ENCODE measurements at places on chromosomes 12 and 14.

- DNase-seq: no peak
Measured at GRCh38 chr12:117069101-117069797, 30.0 kb downstream of the TESC start.

- no peak for DNase-seq
Measured at GRCh38 chr14:99267837-99268781, 3.9 kb downstream of the BCL11B start.

GRCh38 chr14:22803687-22803974, 11.6 kb downstream of the SLC7A7 start:
- no peak for DNase-seq

DNA sequence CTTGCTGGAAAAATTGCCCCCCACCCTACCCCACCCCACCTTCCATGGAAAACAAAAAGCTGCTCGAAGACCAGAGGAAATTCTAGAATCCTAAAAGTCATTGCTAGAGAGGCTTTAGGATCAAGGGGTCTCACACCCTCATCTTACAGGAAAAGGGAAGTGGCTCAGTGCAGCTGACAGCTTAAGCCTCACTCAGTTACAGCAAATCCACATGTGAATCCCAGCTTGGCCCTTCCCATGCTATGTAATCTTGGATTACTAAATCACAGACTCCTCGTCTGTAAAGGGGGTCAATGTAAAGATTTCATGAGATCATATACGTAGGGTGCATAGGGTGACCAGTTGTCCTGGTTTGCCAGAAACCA, 25.9 kb downstream of the CMKLR1 start:
- DNase-seq: no peak

GRCh38 chr12:2083561-2083960, 30.8 kb downstream of the CACNA1C start:
- DNase-seq: no peak

- no peak for DNase-seq
Measured at GRCh38 chr14:38930022-38930421, 173.0 kb downstream of the SEC23A start.

GRCh38 chr14:25041898-25042297, 8.0 kb downstream of the STXBP6 start:
- no peak for DNase-seq

DNA sequence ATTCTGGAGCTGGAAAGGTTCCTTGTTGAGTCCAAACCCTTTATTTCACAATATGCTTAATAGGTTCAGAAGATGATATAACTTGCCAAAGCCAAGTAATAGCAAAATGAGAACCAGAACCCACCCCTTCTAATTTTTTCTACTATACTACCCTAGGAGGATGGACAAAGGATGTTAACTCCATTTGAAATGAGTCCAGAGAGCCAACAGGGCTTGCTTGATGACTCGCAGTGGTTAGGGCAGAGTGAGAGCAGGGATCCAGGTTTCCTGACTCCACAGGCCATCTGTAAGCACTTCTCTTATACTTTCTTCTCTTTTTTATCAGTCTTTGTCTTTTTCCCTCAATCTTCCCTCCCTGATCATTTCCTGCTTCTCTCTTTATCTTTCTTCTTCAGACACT, 668.1 kb downstream of the MED13L start:
- DNase-seq: no peak

DNA sequence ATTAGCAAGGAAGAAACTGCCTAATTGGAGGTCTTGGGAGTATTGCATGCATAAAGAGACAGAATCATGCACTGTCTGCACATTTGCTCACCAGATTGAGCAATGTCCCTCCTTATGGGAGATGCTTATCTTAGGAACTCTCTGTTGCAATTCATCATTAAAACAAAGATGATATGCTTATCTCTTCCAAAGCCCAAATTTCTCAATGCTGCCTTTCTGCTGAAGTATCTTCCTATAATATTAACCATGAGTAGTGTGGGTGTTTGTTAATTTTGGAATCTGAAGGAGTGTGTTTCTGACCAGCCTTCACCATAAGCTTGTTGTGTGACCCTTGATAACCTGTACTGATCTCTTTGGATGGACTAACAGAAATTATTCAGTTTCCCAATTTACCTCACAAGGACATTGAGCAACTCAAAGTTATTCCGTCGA, 1257.6 kb upstream of the FLRT2 start:
- no peak for DNase-seq

DNA sequence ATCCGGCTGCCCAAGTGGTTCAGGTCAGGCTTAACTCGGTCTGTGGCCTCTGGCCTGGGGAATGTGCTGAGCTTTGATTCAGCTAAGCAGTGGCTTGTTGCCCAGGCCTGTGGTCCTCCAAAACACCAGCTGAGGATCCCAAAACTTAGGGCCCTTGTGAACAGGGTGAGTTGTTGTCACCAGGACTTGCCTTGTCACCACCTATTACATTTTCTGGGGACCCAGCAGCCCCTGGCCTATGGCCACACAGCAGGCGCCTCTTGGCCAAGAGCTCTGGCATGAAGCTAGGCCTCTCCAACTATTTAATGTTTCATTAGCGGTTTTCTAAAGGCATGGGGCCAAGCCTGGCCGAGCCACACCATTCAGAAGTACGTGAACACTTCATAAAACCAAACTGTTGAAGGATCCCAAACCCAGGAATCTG, 343.7 kb downstream of the CACNA1C start:
- no peak for DNase-seq

- DNase-seq: no peak
Measured at GRCh38 chr12:124422142-124422569, 127.3 kb downstream of the RFLNA start.

DNA sequence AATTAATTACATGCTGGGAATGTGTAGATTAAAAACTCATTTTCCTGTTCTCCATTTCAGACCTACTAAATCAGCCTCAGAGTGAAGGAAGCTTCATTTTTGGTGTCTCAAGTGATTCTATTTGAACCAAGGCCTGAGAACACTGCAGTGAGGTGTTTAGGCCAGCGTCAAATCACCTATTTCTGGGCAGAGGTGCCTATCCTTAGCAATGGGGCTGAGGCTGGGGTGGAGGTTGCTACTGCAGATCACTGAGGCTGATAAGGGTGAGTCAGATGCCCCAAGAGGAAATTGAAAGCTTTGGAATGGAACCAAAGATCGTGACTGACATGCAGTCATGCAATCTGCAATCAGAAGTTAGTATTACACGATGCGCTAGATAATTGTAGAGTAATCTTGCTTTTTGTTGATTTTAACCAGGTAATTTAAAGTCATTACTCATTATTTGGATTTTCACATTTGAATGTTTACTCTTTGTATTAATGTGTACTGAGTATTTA, 4.4 kb downstream of the TXNRD1 start:
- DNase-seq: no peak

- DNase-seq: no peak
Measured at GRCh38 chr12:98635657-98636323, 8.8 kb downstream of the IKBIP start.

DNA sequence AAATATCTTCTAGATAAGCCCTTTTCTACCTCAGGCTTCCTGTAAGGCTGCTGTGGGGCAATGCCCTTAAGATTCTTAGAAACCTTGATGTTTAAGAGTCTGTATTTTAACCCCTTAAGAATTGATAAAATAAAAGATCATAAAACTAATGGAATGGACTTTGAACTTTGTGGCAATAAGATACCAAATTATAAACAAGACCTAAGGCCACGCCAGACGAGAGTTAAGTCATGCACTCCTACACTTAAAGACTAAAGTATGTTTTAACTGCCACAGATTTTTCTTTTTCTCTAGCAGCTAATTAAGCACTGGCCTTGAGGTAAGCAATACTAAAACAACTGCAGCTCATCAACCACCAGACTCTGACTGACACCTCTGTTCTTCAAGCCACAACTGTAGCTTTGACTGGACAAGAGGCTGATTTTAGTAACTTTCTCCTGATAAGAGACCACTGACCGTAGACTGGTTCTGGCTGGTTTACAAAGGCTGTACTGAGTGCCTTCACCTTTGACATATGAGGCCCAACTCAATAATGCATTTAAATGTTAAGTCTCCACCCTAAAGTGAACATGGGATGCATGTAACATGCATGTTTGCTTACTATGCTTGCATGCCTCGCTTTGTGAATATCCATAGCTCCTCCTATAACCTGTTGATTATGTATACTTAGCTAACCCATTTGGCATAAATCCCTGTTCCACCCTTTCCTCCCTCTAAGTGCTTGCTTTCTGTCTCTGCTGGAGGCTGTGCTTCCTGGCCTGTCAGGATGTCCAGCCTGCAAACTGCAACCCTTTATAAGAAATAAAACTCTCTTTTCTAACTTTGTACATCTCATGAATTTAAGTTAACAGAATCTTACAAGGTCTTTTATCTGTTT, 71.9 kb downstream of the KLHL28 start:
- no peak for DNase-seq

DNA sequence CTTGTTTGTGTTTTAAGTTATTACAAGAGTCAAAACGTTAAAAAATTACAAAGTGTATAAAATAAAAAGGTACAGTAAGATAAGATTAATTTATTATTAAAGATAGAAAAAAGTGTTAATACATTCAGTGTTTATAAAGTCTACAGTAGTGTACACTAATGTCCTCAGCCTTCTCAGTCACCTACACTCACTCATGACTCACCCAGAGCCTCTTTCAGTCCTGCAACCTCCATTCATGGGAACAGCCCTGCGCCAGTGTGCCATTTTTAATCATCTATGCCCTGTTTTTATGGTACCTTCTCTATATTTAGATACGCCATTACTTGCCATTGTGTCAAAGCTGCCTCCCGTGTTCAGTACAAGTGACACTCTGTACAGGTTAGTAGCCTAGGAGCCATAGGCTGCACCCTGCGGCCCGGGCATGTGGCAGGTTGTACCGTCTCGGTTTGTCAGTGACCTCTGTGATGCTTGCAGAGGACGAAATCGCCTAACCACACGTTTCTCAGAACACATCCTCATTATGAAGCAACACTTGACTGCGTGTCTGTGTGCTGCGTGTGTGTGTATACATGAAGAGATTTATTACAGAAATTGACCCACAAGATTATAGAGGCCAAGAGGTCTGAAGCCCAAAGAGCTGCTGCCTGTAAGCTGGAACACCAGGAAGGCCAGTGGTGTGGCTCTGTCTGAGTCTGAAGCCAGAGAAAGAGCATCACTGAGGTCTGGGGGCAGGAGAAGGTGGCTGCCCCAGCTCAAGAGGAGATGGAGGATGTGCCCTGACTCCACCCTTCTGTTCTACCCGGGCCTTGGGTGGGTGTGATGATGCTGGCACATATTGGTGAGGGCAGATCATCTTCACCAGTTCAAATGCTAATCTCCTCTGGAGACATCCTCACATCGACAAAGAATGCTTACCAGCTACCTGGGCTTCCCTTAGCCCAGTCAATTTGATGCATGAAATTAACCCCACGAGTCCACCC, 116.6 kb upstream of the C14orf180 start:
- no peak for DNase-seq

- no peak for DNase-seq
Measured at GRCh38 chr12:168763-169525, 45.0 kb downstream of the SLC6A12 start.

- DNase-seq: peak; percentile 89
Measured at GRCh38 chr12:124369055-124369826, 74.3 kb downstream of the RFLNA start.

DNA sequence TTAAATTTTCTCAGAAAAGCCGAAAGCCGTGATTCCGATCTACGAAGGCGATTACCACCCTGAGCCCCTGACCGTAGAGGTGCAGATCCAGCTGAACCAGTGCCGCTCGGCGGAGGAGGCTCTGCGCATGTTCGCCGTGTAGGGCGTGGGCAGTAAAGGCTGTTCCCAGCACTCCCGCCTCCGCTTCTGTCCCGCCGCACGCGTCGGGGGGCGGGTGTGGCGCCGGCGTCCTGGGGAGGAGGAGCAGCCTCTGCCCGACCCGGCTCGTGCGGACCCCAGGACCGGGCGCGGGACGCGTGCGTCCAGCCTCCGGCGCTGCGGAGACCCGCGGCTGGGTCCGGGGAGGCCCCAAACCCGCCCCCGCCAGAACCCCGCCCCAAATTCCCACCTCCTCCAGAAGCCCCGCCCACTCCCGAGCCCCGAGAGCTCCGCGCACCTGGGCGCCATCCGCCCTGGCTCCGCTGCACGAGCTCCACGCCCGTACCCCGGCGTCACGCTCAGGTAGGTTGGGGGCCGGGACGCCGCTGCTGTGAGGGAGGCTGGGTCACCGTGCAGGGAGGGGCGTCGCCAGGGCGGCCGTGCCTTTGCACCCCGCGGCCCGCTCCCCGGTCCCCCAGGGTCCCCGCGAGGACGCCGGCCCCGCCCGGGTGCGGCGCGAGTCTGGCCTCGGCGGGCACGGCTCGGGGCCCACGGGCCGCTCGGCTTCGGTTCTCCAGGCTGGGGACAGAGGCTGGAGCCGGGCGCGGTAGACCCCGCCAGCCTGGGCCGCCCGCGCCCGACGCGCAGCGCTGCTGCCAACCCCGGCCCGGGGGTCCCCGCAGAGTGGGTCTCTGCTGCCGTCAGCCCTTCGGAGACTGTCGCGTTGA, at the start of gene B3GNT4:
Gene B3GNT4, plus strand, starts transcription at position 409 of the 866 bp plus-strand sequence. CDS start 910 bp downstream, outside the sequence.
- no peak for DNase-seq

- no peak for DNase-seq
Measured at GRCh38 chr12:49346659-49347310, at the start of gene DNAJC22. DNAJC22 (plus strand) TSS chr12:49346888; CDS start chr12:49348873, 1,985 bp downstream.

DNA sequence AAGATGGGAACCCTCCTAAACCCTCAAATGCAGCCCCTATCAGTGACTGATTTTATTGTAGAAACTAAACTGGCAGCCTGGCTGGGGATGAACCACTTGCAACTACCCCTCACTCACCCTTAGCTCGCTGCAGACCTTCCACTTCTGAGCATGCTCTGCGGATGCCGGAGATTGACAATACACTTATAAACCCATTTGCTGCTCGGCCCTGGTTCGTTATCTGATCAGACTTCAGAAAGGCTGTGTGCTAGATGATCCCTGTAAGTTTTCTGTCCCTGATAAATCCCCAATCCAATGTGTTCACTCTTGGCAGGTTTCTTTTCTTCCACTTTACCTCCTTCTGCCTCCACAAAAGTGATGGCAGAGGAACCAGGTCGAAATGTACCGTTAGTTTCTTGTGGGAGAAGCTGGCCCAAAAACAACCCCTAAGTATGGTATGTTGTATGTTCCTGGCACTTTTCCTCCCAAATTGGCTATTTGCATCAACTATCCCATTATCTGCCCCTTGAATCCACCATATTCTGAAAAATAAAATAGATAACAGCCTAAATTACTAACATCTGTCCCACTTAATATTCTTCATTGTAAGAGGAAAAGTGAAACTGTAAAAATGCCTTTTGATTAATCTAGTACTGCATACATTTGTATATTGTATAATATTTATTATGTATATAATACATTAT, 18.8 kb downstream of the RPH3A start:
- DNase-seq: no peak

DNA sequence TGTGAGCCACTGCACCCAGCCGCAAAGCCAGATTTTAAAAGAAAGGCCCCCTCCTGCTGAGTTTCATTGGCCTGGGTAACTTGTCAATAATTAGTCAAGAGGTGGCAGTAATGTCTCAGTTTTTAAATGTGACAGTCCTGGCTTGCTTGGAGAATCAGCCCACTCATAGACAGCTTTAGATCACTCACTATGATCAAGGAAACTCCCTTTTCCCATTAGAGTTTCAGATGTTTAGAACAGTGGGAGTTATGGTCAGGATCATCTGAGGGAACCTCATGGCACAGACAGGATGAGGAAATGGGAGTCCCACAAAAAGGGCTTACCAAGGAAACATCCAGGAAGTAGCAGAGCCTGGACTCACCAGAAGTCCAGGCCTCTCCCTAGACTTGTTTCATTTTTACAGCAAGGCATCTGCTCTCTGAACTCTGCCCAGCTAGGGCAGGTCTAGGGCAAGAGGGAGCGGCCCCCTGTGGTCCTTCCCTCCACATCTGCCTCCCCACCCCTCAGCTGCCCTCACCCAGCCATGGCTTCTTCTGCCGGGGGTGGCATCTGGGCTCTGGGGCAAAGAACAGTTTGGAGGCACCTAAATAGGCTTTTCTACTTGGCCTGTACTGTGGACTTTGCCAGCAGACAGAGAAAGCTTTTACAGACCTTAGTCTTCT, 11.2 kb downstream of the BCL2L14 start:
- DNase-seq: no peak

GRCh38 chr14:54593860-54594259, 26.9 kb downstream of the SAMD4A start:
- DNase-seq: no peak

Data from C1 segment of cervical spinal cord (tissue), 14 donors.